ENCODE measurements at places on chromosomes 1 and 21.

DNA sequence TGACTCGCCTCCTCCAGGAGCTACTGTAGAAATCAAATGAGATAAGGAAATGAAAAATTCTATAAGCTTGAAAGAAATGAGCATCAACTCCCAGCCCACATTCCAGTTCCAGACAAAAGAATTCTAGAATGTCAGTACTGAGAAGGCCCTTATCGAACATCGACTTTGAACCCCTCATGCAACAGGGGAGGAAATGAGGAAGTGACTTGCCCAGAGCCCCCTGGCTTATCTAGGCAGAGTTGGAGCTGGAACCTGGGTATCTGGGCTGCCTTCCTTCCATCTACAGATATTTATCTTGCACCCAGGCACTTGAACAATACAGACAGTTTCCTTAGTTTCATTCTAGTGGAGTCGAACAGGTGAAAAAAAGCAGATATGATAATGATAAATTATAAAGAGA, 22.3 kb downstream of the MECR start:
- no peak for DNase-seq

GRCh38 chr21:15749082-15749860, 19.5 kb downstream of the USP25 start:
- DNase-seq, result no peak

GRCh38 chr1:234628089-234628488, 18.1 kb upstream of the IRF2BP2 start:
- no peak for DNase-seq

DNA sequence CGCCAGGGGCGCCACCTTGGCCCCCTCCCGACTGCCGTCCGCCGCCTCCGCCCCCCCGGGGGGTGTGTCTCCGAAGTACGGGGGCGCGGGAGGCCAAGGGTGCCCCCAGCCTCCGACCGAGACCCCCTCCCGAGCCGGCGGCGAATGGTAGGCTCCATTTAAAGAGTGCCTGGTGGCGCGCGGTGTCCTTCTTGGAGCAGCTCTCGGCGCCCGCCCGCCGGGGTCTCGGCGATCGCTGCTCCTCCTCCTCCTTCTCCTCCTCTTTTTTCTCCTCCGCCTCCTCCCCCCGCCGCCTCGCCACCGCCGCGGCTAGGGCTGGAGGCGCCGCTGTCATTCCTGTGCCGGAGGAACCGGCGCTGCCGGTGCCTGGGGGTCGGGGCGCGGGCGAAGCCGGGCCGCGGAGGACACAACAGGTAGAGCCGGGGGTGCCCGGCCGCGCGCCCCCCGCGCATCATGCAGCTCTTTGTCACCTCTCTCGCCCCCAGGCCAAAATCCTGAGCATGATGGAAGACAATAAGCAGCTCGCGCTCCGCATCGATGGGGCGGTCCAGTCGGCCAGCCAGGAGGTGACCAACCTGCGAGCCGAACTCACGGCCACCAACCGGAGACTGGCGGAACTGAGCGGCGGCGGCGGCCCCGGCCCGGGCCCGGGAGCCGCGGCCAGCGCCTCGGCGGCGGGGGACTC, at the start of gene KAZN:
TSS of gene KAZN (plus strand) at position 188 of the 685 bp plus-strand sequence.
- peak; percentile 65 for DNase-seq

GRCh38 chr1:204673909-204674649, 11.5 kb downstream of the LRRN2 start:
- peak; percentile 56 for DNase-seq

DNA sequence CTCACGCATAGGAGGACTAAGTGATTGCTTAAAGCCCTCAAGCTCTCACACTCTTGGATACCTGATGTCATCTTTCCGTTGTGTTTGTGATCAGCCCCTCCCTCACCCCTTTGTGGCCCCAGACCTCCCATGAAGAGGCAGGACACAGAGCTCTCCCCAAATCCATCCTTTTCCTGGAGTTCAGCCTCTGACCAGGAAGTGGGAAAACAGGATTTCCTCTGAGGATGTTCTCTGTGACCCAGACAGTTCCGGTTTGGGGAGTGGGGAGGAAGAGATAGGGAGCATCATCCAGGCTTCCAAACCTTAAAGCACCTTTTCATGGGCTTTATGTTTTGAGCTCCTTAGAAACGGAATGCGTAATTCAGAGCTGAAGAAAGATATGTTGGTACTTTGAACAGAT, 11.9 kb upstream of the TAL1 start:
- no peak for DNase-seq

DNA sequence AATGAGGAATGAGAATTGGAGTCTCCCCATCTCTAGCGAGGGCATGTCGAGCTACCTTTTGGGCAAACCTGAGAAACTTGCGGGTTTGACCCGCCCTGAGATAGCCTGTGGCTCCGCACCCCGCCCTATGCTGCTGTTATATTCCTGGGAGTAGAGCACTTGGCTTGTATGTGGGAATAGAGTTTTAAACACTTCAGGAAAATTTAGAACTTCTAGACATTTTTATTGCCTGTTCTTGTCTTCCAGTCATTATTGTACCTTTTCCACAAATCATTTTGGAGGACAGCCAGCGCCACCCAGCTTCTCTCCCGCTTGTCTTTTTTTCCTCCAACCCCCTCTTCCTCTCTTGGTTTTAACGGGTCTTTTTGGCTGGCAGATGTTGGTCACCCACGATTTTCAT, 738 bp downstream of the GNPAT start:
- peak; percentile 41 for DNase-seq

DNA sequence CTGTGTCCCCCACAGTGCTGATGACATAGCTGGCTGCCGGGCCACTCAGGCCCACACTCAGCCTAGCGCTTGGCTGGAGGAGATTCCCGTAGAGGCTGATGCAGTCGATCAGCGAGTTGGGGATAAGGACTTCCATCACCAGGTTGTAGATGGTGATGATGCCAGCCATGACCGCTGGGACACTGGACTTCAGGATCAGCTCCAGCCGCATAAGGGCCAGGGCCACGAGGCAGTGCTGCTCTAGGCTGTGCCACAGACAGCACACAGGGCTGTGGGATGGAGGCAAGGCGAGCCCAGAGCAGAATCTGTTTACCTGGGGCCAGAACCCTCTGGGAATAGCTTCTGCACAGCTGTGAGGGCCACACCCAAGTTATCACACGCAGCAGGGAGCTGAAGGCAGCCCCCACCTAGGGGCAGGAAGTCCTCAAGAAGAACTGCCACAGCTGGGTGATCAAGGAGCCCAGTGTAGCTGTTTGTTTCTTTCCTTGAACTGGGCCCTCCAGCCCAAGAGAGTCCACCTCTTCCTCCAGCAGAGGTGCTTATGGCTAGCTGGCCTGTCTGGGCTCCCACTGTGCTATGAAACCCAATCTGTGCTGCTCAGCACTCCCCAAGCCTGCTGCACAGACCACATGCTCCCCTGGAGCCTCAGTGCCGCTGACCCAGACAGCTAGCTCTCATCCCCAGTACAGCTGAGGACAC, 6.2 kb downstream of the SLC2A1 start:
- DNase-seq, result no peak

DNA sequence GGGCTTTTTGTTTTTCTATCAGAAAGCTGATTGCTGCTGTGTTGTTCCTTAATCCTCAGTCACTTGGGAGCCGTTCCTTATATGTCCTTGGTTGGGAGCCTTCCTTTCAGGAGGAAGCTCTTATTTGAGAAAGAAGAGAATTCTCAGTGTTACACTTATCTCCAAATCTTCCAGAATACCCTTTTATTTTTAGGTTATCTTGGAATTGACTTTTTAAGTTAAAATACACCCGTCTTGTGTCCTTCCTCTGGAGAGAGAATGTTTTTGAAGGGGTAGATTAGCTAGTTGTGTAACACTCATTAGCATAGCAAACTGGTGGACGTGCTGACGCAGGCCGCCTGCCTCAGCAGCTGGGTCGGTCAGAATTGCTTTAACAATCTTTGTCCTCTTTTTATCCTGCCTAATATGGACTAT, 42.1 kb downstream of the LRRC8B start:
- DNase-seq, result peak; percentile 60

DNA sequence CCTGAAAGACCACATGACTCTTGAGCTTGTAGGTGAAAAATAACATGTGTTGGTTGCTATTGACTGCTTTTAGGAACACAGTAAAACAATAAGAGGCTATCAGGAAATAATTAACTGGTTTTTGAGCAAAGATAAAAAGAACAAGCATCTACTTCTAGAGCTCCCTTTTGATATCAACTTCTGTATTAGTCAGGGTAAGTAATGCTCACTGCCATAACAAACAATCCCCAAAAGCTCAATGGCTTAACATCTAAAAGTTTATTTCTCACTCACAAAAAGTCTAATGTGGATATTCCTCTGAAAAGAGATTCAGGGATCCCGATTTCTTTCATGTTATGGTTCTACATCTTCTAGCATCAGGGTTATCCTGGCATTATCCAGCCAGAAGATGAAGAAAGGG, 25.3 kb upstream of the PROX1 start:
- no peak for DNase-seq

DNA sequence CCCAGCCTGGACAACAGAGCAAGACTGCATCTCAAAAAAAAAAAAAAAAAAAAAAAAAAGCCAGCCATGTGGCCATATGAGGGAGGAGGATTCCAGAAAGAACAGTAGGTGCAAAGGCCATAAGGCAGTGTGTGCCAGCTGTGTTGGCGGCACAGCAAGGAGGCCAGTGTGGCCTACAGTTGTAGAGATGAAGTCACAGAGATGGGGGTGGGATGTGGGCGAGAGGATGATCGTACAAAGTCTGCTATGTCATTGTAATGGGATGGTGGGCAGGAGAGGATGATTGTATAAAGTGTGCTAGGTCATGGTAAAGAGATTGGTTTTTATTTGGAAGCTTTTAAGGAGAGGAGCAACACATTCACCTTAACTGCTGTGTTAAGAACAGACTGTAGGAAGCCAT, 9.8 kb upstream of the CR1 start:
- no peak for DNase-seq

- DNase-seq, result no peak
These were observed 226.7 kb downstream of the LMO4 start for GRCh38 chr1:87555366-87555765.
